ENCODE measurements at places on chromosomes 7 and 10. TPM values are rescaled to one million over a fixed set of nuclear protein-coding genes. Genes with fewer than 3 reads are reported as not detected.
A peak's percentile ranks its signal among the peaks of the same experiment; 100 is the strongest.

- peak; percentile 11 for DNase-seq
Measured at GRCh38 chr10:20598590-20598989, 298.5 kb downstream of the NEBL start.

GRCh38 chr10:60430017-60430416 lies 40.3 kb upstream of the ANK3 start:
- peak; percentile 36 for DNase-seq

DNA sequence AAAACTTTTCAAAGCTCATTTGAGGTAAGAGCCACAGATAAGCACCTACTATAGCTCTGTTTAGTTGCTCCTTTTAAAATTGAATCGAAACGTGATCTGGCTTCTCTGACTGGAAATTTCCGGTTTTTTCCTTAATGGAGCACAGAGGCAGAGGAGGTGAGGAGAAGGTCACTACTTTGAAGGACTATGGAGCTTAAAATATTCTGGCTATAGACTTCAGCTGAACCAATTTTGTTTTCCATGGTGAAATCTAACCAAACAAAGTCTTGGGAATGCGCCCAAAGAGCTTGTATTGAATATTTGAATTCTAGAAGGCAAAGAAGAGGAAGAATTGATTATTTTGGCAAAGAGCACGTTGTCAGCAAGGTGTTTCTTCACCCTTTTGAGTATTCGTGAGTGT lies 711.1 kb downstream of the SUGCT start:
- no peak for DNase-seq

GRCh38 chr7:15922002-15922401 lies 235.5 kb upstream of the MEOX2 start:
- no peak for DNase-seq

GRCh38 chr10:110225756-110226542 lies 18.5 kb downstream of the MXI1 start:
- peak; percentile 88 for DNase-seq

- DNase-seq = no peak
Measured at GRCh38 chr10:1978584-1978983, 241.3 kb upstream of the ADARB2 start.

DNA sequence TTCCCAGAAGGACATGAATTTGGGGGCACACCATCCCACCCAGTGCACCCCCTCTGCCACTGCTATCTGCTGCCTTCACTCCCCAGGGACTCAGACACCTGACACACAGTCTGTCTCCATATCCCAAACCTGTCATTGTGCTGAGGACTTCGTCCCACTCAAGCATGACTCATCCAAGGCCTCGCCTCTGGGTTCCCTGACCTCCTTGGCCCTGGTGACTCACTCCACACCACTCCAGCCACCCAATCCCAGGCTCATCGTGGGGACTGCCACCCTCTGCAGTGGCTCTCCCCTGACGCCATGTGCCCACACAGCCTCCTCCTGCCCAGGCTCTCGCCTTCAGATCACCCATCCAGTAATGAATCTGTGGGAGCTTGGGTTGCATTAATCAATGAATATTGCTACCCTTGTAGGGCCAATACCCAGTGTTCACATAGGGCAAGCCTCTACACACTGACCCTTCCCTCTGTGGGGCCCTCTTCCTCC lies 6.6 kb upstream of the INSIG1 start:
- DNase-seq = no peak

GRCh38 chr7:149724661-149725425 lies 48.5 kb downstream of the ZNF467 start:
- DNase-seq = no peak

DNA sequence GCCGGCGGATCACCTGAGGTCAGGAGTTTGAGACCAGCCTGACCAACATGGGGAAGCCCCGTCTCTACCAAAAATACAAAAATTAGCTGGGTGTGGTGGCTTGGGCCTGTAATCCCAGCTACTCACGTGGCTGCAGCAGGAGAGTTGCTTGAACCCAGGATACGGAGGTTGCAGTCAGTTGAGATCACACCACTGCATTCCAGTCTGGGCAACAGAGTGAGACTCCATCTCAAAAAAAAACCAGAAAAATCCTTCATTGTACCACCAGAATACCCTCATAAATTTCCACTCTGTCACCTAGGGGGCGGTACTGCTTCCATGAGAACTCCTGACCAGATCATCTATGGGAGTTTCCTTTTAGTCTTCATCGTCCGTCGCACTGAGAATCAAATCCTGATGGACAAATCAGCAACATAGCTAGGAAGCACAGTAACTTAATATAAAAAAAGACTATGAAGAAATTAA lies 225.8 kb upstream of the KLF14 start:
- DNase-seq = no peak

GRCh38 chr7:130492523-130493274 lies 814 bp downstream of the MEST start:
- DNase-seq = no peak

- no peak for DNase-seq
Measured at GRCh38 chr10:125778556-125778955, 2.9 kb upstream of the MMP21 start.

GRCh38 chr7:13540429-13540828 lies 449.0 kb downstream of the ETV1 start:
- DNase-seq = peak; percentile 24

DNA sequence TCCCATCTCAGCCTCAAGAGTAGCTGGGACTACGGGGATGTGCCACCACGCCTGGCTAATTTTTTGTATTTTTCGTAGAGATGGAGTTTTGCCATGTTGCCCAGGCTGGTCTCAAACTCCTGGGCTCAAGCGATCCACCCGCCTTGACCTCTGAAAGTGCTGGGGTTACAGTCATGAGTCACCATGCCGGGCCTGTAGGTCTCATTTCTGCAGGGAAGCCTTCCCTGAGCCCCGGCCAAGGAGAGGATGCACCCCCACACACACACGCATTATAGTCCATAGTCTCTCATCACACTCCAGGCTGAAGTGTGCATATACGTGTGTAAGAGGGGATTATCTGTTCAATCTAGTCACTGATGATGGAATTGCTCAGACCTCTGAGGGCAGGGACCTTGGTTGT lies 29.3 kb downstream of the KCNMA1 start:
- DNase-seq = no peak

DNA sequence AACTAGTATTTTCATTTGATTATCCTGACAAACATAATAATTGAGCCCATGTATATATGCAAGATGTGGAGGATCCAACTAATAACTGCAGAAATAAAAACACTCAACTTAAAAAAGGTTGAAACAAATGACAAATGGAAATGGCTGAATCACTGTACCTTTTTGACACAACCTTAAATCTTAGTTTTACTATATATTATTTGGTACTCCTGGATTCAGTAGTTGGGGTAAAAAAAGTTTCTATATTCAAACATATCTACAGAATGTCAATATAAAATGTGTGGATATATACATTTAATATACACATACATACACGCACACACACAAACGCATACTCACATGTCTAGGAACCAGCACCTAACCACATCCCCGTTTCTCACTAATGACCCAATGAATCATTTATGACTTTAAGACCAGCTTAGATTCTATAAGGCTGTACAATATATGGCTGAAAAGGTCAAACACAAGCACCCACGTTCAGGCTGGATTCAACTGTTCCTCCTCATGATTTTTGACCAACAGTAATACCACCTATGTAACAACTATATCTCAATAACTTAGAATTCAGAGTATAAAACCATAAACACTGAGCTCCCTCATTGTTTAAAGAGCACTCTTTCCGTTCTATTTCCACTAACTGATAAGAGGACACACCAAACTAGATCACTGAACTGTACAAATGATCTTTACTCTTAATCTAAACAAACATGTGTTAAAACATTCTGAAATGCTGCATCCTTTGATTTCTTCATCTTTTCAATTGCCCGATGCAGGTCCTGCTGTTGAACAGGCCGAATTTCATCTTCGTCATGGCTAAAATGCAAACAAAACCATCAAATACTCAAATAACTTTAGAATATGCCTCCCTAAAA lies 63.8 kb downstream of the ATAD1 start:
- DNase-seq = no peak

GRCh38 chr7:5397736-5398135 lies 25.9 kb downstream of the TNRC18 start:
- DNase-seq = no peak

- DNase-seq = no peak
Measured at GRCh38 chr10:3963191-3963673, 178.2 kb upstream of the KLF6 start.

DNA sequence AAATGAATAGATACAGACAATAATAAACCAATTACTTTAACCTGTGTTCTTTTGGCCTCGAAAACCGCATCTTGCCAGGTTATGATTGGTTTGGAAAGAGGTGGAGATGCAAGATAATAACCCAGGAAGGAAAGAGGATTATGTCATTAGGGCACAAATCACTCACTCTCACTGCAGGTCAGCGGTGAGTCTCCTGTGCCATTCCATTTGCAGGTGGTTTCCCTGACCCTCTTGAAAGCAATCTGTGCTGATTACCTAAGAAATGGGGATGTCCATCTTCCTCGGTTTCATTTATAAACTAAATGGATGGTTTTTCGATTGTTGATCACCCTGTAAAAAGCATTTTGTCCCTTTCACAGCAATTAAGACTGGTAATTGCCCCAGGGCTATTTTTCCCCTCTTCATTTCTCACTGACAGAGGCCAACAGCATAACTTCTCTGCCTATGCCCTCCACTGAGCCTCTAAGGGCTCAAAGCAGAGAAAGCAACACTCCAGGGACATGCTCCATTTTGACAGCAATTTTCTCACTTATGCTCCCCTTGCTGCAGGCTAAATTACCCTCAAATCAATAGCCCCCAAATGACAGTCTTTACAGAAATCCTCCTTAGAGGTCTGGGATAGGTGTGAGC lies 257.5 kb downstream of the IPMK start:
- DNase-seq = no peak

- DNase-seq = no peak
Measured at GRCh38 chr7:35992436-35992835, 160.6 kb upstream of the EEPD1 start.

GRCh38 chr7:48295296-48295971 lies 124.2 kb downstream of the ABCA13 start:
- DNase-seq = no peak

DNA sequence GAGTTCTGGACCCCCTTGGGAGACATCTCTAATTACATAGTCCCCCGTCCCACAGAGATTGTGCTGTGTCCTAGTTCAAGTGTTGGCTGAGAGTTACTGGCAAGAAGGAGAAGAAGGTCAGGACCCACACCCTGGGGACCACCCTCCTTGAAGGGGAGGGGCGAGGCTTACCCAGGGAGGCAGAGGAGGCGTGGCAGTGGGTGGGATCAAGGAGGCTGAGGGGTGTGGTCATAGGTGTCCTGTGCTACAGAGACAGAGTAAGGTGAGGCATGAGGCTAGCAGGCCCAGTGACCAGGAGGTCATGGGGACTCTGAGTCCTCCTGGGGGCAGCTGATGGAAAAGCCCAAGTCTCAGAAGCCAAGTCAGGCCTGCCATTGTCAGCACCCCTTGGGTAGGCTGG lies 29.4 kb upstream of the ADCYAP1R1 start:
- DNase-seq = no peak

DNA sequence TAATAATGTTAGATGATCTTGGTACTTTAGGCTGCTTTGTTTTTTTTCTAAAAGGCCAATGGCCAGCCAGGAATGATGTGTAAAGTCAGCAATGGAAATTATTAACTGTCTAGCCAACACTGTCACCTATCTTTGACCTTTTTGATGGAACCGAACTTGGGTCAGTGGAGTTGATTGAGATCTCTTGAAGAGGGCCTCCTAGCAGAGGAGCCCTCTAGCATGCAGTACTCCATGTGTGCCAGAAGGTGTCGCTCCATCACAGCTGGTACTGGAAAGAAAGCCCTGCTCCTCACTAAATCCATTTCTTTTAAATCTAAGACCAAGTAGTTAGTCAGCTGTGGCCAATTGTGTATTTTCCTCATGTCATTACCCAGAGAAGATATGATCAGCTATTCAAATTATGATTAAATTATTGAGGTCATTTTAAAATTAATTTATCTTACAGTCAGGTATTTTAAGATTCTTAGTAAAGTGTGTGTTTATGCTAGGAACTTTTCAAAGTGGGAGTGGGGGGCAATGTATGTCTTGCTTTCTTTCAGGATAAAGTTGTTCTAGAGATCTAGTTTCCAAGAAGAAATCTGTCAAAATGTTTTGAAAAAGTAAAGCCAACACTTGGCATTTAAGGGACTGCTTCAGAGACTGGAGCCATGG lies 33.1 kb upstream of the CROT start:
- peak; percentile 42 for DNase-seq

DNA sequence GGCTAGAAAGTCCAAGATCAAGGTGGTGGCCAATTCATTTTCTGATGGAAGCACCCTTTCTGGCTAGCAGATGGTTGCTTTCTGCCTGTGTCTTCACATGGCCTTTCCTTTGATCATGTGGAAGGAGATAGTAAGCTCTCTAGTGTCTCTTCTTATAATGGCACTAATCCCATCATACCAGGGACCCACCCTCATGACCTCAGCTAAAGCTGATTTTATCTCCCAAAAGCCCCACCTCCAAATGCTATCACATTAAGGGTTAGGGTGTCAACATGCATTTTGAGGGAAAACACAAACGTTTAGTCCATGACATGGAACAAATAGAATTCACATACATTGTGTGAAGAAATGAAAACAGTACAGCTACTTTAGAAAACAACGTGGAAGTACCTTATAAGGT lies 100.0 kb downstream of the VPS50 start:
- DNase-seq = no peak

DNA sequence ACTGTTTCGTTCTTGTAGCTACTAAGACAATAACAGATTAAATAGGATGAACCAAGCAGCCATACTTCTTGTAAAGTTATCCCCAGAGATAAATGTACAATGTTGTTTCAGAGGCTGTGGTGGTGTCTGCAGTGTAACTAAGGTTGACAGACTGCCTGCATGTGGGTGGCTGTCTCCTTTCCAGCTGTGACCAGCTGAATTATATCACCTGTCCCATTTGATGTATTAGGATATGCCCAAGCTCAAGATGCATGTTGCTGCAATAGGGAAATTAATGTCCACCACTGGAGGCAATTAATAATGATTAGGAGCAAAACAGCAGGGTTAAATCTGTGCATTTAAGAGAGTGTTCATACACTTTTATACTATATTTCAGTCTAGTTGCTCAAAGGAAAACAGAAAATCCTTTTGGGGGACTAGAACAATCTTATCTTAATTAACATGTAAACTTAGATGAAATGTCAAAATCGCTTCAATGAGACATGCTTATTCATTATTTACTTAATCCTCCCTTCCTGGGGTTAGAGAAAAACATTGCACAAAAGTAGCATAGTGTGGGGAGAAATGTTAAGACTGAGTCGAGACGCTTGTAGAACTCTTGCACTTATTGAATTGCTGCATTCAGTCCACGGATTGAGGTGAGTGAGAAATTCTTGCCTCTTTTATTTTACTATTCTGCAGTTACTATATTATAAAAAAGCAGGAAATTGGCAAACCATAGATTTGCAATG lies 269.0 kb downstream of the SNX10 start:
- DNase-seq = no peak

RBM20 gene
- 0.15 TPM for polyA plus RNA-seq

CCDC7 gene
- 1.9 TPM for polyA plus RNA-seq

PNLIPRP2 gene
- not detected for polyA plus RNA-seq

WASHC2A gene
- polyA plus RNA-seq = 44.6 TPM

NKX2-3 gene
- not detected for polyA plus RNA-seq

RPP38 gene
- 20.8 TPM for polyA plus RNA-seq
